GM23248 (cell line): ENCODE measurements at places on chromosomes 5 and 9.
A peak's percentile ranks its signal among the peaks of the same experiment; 100 is the strongest.

DNA sequence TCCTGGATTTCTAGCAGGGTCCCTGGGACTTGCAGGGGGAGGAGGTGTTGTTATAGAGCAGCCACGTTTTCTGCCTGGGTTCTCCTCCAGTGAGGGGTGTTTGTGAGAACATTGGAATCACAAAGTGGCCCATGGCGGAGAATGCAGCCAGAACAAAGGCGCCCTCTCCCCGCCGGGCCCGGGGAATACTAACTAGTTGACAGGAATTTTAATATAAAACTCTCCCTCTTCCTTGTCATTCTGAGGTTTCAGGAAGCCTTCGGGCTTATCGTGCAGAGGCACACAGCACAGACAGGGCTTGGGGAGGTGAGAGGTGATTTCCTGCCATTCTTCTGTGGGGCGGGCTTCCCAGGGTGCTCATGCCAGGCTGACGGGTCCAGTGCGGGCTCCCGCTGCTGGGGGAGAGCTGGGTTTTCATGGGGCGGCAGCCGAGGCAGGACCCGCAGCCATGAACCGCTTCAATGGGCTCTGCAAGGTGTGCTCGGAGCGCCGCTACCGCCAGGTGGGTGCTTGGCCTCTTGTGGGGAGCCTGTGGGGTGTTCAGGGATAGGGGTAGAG, 37.7 kb downstream of the RGS3 start:
- no peaks in the 10 kb centered on the region for H3K36me3 ChIP-seq
- DNase-seq, result no peak
- no peaks in the 10 kb centered on the region for H3K4me1 ChIP-seq
- no peak overlapping the region for H3K4me3 ChIP-seq

DNA sequence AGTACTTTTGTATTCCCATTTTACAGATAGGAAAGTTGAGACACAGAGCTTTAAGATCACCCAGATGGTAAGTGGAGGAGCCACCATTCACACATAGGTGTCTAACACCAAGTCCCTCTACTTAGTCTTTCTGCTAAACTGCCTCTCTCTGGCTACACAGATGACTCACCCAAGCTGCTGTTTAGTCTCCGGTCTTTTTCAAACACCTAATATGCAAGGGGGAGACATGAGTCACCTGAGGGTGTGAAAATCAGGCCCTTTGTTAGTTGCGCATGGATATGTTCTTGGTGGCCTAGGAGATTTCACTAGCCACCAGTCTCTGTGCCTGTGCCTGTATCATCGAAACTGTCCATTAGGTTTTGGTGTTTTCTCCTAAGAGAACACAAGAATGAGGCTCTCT, 117.8 kb downstream of the MAST4 start:
- DNase-seq, result peak; percentile 64
- H3K4me3 ChIP-seq, result no peak overlapping the region
- no peak overlapping the region for H3K27ac ChIP-seq
- H3K36me3 ChIP-seq, result no peaks in the 10 kb centered on the region

GRCh38 chr9:20940447-20941173, 90.8 kb downstream of the HACD4 start:
- 0 out of 2 replicates have a peak, but pooled peaks cover 7% of the 10 kb centered on the region for H3K36me3 ChIP-seq

GRCh38 chr9:89179540-89179894, 899 bp upstream of the SHC3 start:
- no peaks in the 10 kb centered on the region for H3K36me3 ChIP-seq
- peaks cover 17% of the 10 kb centered on the region for H3K4me1 ChIP-seq
- 0 out of 2 replicates have a peak, but pooled peaks cover 5% of the 10 kb centered on the region for H3K27me3 ChIP-seq
- peak; percentile 62 for DNase-seq
- peak overlapping the region; percentile 68 for H3K4me3 ChIP-seq

GRCh38 chr9:15298362-15298761, 8.7 kb downstream of the TTC39B start:
- H3K27ac ChIP-seq, result no peak overlapping the region
- H3K4me3 ChIP-seq, result no peak overlapping the region
- H3K27me3 ChIP-seq, result no peaks in the 10 kb centered on the region
- H3K4me1 ChIP-seq, result peaks cover 39% of the 10 kb centered on the region

DNA sequence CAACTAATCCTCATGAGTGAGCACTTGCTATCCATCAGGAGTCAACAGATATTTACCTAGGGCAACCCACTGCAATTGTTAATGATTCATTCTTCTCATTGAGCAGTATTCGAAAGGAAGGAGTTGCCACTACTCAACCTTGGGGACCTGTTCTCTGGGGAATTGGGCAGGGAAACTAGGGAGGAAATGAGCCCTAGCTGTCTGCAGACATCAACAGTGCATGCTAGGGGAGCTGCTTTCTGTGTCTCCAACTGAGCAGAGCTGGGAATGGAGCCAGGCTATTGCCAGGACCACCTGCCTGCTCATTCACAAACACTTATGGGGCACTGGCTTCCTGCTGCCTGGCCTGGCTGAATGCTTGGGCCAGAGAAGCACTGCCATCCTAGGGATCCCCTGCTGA, 183.4 kb downstream of the TMEM38B start:
- no peak for DNase-seq
- no peaks in the 10 kb centered on the region for H3K27me3 ChIP-seq
- H3K27ac ChIP-seq, result no peak overlapping the region
